ENCODE measurements at places on chromosomes 11 and 22.

DNA sequence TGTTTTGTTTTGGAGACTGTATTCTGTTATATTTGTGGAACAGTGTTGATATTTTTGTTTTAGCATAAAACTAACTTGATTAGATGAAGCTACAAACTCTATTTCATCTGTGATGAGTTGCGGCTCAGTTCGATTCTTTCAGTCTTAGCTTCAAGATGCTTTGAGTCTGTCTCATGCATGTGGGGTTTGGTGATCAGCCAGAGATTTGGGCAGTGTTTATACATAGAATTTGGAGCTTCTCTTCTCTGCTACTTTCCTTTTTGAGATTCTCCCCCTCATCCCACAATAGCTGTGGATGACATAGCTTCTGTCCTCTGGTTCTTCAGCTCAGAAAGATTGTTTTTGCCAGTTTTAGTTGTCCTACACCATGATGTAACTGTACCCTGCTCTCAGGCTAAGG lies 90.4 kb downstream of the ARHGAP20 start:
- no peak for DNase-seq

GRCh38 chr11:64679846-64680245 lies 43.2 kb downstream of the NRXN2 start:
- DNase-seq: no peak

- no peak for DNase-seq
These were observed 45.4 kb downstream of the CTTN start for GRCh38 chr11:70443773-70444030.

DNA sequence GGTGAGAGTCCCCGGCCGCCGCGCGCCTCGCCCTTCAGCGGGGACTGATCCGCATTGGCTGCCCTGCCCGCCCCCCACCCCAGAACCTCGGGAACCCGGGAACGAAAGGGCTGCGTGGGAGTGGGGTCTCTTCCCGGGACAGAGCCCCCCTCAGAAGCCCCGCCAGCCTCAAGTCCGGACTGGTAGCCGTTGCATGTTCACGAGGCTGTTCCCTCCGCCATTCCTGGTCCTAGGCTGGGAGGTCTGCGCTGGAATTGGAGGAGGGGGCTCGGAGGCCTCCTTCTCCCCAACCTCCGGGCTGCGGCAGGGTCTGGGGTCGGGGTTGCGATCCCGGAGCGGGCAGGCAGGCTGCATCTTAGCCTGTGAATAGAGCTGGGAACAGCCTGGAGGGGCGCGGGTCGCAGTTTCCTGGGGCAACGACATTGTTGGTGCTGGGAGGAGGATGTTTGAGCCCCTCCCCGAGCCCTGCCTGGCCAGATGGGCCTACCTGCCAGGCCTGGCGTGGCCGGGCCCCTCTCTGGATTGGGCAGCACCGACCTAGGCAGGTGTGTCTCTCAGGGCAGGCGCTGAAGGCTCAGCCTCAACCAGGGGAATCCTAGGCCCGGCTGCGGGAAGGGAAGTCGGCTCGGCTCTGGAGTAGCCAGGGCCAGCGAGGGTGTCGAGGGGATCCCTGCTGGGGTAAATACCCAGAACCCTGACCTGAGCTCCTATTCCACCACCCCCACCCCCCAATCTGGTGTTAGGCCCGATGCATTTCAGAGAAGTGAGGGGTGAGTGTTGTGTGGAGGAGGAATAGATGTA lies 670 bp downstream of the MAPK8IP1 start:
- no peak for DNase-seq

DNA sequence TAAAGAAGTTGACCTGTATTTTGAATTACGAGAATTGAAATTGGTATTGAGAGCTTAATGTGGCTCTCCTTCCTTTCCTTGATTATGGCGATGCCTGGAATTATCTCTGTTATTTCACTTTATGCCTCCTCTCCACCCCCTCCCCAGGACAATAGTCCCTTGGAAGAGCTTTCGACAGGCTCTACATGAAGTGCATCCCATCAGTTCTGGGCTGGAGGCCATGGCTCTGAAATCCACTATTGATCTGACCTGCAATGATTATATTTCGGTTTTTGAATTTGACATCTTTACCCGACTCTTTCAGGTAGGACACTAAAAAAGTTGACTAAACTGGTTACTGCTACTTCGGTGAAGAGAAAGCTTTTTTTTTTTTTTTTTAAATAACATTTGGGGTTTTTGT lies 43.2 kb downstream of the MCAM start:
- DNase-seq: no peak

- DNase-seq: no peak
These were observed 15.4 kb downstream of the RSPH14 start for GRCh38 chr22:23126165-23127054.

DNA sequence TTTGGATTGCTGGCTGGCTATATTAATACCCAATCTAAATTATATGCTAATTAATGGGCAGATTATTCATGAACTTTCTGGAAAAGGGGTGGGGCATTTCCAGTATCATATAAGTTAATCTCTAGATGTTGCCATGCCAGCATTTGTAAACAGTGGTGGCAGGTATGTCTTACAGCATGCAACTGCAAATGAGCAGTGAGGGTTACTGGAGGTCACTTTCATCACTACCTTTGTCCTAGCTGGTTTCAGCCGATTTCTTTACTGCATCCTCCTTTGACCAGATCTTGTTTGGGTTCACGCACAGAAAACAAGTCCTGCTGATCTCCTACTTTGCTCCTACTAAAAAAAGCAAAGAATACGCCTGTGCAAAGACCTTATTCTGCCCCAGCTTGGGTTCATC lies 89.1 kb upstream of the USP47 start:
- DNase-seq: no peak

All from HFF-Myc (cell line).